ENCODE measurements at places on chromosomes 6 and 20.

DNA sequence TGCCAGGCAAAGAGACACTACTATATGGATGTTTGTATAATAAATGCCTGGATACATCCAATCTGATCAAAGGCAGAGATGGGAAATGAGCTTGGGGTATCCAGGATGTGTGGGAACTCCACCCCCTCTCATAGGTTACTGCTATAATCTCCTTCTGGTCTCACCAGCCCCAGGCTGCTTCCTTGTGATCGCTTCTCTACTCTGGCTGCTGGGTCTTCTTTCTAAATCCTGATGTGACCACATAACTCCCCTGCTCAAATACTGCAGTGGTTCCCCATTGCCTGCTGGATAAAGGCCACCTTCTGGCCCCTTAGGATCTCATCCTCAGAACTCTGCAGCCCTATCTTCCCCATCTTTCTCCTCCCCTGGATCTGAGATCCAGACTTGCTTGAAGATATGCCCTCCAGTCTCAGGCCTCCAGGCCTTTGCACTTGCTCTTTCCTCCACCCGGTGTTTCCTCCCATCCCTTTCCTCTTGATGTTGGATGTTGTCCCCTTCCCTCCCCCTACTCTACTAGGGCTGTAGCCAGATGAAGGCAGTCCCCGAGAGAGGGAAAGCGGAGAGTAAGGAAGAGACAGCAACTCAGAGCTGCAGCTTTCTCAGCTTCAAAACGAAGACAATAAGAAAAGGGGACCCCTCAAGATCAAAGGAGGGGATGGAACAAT lies 828 bp upstream of the XKR7 start:
- peaks cover 26% of the 10 kb centered on the region for H3K27me3 ChIP-seq
- DNase-seq: no peak
- H3K4me1 ChIP-seq: peaks cover 2% of the 10 kb centered on the region
- peak overlapping the region; percentile 67 for H3K4me3 ChIP-seq

- no peaks in the 10 kb centered on the region for H3K27me3 ChIP-seq
- H3K27ac ChIP-seq: no peak overlapping the region
- peaks cover 63% of the 10 kb centered on the region for H3K4me1 ChIP-seq
- peaks cover 74% of the 10 kb centered on the region for H3K36me3 ChIP-seq
Observed at GRCh38 chr6:106530502-106530901, 98.8 kb downstream of the RTN4IP1 start.

DNA sequence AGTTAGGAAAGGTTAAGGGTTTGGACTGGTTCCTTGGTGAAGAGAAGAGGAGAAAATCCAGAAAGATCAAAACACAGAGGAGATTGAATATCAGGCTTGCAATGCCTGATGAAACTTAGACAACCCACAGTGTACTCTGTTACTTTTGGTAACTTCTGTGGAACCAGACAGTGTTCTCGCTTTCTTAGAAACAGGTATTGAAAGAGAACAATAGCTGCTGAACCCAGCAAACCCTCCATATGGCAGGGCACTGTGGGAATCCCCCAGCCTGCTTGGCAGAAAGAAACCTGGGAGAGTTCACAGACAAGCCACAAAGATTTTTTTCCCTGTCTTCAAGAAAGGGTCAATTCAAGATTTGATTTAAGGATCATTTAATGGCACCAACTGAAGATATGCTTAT lies 342.8 kb downstream of the FOXA2 start:
- H3K4me3 ChIP-seq: no peak overlapping the region
- H3K4me1 ChIP-seq: no peaks in the 10 kb centered on the region
- DNase-seq: no peak
- H3K27ac ChIP-seq: no peak overlapping the region
- H3K27me3 ChIP-seq: no peaks in the 10 kb centered on the region

- H3K4me3 ChIP-seq: peak overlapping the region; percentile 98
- H3K4me1 ChIP-seq: peaks cover 71% of the 10 kb centered on the region
- H3K27me3 ChIP-seq: no peaks in the 10 kb centered on the region
- H3K27ac ChIP-seq: peak overlapping the region; percentile 96
Observed at GRCh38 chr6:144343701-144344428, 58.7 kb downstream of the UTRN start.

DNA sequence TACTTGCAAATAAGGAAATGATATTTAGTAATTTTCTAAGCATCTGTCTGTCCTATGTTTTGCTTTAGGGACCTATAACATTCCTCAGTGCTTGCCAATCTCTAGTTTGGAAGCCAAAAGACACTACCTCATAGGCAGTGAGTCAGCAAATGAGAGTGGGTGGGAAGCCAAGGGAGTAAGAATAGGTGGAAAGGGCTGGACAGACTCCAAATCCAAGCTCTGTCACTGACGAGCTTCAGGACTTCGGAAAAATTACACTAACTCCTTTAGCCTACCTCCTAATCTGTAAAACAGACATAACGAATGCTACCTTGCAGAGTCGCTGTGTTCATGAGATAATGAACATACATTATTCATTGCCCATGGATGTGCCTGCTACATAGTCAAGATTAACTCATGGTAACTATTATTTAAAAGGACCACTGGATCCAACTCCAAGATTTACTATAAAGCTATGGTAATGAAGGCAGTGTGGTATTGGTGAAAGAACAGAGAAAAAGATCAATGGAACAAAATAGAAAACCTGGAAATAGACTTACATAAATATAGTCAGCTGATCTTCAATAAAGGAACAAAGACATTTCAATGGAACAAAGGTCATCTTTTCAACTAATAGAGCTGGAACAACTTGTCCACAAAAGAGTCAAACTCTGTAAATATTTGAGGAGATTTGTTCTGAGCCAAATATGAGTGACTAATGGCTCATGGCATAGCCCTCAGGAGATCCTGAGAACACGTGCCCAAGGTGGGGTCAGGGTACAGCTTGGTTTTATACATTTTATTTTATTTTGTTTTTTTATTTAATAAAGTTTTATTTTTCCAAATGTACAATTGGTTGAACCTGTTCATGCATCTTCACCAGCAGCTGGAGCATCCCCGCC lies 64.1 kb downstream of the FAM50B start:
- no peak overlapping the region for H3K4me3 ChIP-seq
- H3K4me1 ChIP-seq: peaks cover 25% of the 10 kb centered on the region
- H3K27ac ChIP-seq: no peak overlapping the region
- H3K36me3 ChIP-seq: no peaks in the 10 kb centered on the region

DNA sequence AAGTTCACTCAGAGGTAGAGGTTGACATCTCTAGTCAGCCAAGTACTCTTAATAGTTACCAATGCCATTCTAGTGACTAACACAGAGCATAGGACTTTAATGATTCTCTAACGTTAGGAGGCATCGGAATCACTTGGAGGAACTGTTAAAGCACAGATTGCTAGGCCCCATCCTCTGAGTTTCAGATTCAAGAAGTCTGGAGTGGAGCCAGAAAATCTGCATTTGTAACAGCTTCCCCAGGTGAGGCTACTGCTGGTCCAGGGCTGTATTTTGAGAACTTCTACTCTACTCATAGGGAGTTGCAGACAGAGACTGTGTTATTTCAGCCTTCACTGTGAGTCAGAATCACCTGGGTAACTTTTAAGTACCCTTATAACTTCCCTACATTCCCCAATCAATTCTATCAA lies 5.7 kb downstream of the LMBRD1 start:
- H3K36me3 ChIP-seq: peaks cover 24% of the 10 kb centered on the region
- H3K4me3 ChIP-seq: no peak overlapping the region
- H3K27ac ChIP-seq: no peak overlapping the region
- H3K4me1 ChIP-seq: peaks cover 19% of the 10 kb centered on the region

DNA sequence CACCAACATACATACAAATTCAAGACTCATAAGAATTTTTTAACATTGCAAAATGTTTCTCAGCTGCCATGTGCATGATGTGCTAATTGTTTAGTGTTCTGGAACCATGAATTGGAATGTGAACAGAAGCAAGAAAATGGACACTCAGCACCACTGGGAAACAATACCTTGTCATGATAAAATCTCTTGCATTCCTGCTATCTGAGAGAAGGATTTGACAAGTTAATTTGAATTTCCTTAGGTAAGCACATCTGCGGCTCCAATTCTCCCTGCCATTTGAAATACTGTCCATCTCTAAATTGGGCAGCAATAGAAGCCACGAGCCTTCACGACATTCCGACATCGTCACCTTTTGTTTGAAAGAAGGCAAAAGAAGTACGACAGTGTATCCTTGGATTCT lies 1104.6 kb upstream of the MAP3K7 start:
- H3K36me3 ChIP-seq: no peaks in the 10 kb centered on the region
- H3K4me3 ChIP-seq: no peak overlapping the region
- no peaks in the 10 kb centered on the region for H3K27me3 ChIP-seq
- DNase-seq: no peak
- H3K4me1 ChIP-seq: no peaks in the 10 kb centered on the region

DNA sequence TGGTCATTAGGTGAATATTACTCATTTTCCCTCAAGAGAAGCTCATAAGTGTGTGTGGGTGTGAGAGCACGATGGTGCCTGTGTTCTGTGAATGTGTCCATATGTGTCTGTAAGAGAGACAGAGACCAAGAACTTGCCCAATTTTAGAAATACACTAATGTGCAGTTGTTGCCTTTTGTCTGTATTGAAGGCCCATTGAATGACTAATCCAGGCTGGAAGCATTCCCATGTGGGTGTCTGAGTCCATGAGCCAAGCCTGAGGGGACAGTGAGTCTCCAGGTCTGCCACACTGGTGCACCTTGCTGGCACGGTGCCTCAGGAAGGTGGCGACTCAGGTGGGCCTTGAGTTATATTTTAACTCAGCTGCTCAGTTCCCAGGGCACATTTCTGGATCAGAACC lies 25.5 kb upstream of the ASXL1 start:
- peak overlapping the region; percentile 5 for H3K4me3 ChIP-seq
- peaks cover 38% of the 10 kb centered on the region for H3K4me1 ChIP-seq
- H3K27me3 ChIP-seq: no peaks in the 10 kb centered on the region

DNA sequence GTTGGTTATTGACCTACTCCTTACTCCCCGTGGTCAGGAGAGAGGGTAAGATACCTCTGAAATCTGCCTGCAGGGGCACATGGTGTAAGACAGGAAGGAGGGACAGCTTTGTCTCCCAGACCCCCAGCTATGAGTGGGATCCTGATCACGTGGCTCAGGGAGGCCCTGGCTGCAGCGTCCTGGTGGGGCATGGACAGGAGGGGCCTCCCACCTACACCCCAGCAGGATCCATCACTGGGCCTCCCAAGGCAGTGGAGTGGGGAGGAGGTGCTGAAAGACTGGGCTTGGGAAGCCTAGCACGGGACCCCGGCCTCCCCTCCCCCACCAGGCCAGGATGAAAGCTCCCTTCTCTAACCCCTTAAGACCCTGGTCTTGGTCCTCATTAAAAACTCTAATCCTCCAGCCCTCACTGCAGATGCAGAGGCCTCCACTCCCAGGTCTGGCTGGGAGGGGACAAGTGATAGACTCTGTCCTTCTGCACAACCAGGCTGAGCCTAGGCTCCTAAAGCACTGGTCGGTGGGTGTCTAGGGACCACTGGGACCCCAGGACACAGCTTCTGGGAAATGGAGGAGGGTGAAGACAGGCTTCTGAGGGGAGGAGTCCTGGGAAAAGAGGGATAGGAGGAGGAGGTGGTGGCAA lies 29.6 kb upstream of the VEGFA start:
- no peak overlapping the region for H3K27ac ChIP-seq
- H3K4me3 ChIP-seq: no peak overlapping the region
- no peak for DNase-seq

DNA sequence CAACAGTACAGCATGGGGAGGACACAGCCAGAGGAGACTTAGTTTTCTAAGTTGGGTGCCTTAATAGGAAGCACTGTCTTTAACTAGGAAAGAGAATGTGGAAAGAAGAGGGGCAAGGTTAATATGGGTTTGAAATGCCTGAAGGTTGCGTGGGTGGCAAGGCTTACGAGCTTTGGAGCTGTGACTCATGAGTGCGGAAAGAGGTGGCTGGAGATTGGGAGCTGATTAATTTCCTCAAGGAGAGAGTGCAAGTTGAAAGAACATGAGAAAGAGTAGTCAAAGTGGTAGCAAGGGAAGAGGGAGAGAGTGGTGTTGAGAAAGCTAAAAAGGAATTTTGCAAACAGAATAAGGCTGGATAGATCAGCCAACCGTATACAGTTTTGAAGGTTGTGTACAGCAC lies 315.1 kb upstream of the PRND start:
- peaks cover 7% of the 10 kb centered on the region for H3K27me3 ChIP-seq
- H3K36me3 ChIP-seq: no peaks in the 10 kb centered on the region
- H3K4me1 ChIP-seq: no peaks in the 10 kb centered on the region
- no peak for DNase-seq
- no peak overlapping the region for H3K27ac ChIP-seq

GRCh38 chr6:76843054-76843822 lies 620.1 kb downstream of the HTR1B start:
- no peaks in the 10 kb centered on the region for H3K27me3 ChIP-seq
- no peaks in the 10 kb centered on the region for H3K4me1 ChIP-seq
- no peak for DNase-seq
- no peaks in the 10 kb centered on the region for H3K36me3 ChIP-seq

GRCh38 chr20:3181270-3181669 lies 7.9 kb upstream of the LZTS3 start:
- peaks cover 3% of the 10 kb centered on the region for H3K4me1 ChIP-seq
- no peak for DNase-seq
- H3K36me3 ChIP-seq: no peaks in the 10 kb centered on the region
- no peak overlapping the region for H3K4me3 ChIP-seq
- no peak overlapping the region for H3K27ac ChIP-seq

DNA sequence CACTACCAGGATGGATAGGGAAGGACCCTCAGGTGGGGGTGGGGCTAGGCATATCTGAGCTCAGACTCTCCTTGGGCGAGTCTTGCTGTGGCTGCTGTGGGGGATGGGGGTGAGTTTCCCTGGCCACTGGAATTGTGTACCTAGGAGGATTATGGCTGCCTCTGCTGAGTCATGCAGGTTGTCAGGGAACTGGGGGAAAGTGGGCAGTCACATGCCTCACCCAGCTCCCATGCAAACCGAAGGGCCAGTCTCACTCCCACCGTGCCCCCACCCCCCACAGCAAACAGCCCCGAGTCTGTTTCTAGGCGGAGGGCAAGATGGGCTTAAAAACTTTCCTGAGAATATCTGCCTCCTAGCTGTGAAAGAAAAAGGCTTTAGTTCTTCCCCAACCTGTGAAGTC lies 210.3 kb upstream of the FERMT1 start:
- H3K4me3 ChIP-seq: no peak overlapping the region
- DNase-seq: no peak
- H3K4me1 ChIP-seq: no peaks in the 10 kb centered on the region
- no peaks in the 10 kb centered on the region for H3K36me3 ChIP-seq
- no peak overlapping the region for H3K27ac ChIP-seq

GRCh38 chr6:5670811-5671561 lies 335.7 kb downstream of the NRN1 start:
- no peaks in the 10 kb centered on the region for H3K27me3 ChIP-seq
- peak overlapping the region; percentile 49 for H3K27ac ChIP-seq
- DNase-seq: no peak
